ENCODE measurements at places on chromosomes 2 and 18.

- no peak for DNase-seq
Measured at GRCh38 chr2:220162320-220162719, 534.9 kb downstream of the SLC4A3 start.

- no peak for DNase-seq
Measured at GRCh38 chr2:150141226-150142001, 346.1 kb downstream of the RND3 start.

DNA sequence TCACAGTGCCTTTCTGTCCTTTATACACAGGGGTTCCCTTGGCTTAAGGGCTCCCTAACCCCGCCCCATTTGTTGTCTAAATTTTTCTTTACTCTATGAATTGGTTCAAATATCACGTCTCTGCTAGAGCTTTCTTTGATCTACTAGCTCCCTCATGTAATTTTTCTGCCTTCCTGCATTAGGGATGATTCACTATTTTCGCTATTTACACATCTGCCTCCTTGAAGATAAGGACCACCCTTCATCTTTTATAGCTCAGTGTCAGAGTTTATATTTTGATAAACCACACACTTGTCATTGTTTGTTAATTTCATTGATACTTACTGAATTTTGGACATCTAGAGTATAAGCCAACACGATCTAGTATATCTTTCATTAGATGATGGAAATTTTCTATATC lies 169.2 kb downstream of the LPIN1 start:
- DNase-seq, result no peak

DNA sequence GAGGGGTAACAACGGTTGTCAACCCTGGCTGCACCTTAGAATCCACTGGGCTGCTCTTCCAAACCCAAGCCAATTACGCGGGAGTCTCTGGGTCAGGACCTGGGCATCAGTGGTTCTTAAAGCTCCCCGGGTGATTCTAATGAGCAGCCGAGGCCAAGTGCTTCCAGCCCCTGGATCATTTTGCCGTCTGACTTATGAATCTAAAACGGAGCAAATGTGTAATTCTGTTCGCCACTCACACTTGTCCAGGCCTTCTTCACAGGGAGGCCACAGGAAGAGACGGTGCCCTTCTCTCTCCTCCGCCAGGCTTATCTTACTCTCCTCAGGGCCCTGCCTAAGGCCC lies 78.5 kb downstream of the MCFD2 start:
- DNase-seq, result no peak

- no peak for DNase-seq
Measured at GRCh38 chr2:31003749-31004148, 134.5 kb downstream of the GALNT14 start.

DNA sequence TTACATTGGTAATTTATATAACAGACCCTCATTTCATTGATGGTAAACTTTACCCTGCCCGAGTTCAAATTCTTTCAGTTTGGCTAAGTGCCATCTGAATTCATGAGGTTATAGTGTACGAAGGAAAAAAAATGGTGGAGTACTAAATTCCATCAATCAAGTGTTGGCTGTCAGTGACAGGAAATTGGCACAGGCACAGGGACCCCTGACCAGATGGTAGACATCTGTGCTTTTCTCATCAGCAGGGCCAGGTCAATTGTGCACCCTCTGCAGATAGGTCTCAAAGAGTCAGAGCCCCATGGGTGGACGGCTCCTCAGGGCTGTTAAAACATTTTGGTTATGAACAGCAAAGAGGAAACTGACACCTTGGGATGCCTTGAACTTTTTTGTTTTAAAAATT lies 439.2 kb downstream of the SETBP1 start:
- DNase-seq, result no peak

DNA sequence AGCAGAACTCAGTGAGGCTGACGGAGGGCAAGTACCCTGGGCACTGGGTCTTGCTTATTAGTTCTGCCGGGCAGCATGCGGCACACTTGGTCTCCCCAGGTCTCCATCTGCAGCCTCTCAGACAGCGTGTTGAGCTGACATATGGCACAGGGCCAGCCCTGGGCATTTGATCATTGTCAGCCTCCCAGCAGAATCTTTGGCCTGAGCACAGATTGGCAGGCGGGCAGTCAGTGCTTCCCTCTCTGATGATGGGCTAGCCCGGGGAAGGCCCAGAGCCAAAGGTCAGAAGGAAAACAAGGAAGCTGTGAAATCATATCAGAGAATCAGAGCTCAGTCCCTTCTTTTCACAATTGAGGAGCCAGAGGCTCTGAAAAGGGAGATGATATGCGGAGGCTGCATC lies 150.1 kb upstream of the LRRTM1 start:
- DNase-seq, result no peak

GRCh38 chr2:105262651-105263091 lies 21.1 kb downstream of the GPR45 start:
- no peak for DNase-seq

DNA sequence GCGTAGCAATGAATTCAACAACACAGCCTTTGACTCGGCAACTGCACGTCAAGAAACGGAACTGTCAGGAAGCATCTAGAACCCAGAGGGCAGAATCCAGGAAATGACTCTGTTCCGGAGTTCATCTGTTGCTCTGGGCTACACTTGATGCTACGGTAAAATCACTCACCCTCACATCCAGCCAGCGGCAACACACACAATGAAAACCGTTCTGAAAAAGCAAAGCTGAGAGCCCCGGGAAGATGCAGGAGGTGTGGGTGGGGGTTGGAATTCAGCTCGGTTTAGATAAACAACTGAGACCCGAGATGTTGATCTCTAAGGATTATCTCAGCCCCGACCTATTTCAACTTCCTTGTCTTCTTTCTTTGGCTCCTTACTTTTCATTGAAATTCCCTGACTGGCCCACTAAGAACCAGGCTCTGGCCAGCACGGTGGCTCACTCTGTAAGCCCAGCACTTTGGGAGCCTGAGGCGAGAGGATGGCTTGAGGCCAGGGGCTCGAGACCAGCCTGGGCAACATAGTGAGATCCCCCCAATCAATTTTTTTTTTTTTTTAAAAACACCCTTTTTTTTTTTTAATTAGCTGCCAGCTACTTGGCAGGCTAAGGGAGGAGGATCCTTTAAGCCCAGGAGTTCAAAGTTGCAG lies 13.3 kb upstream of the RAB17 start:
- no peak for DNase-seq
